ENCODE measurements at places on chromosomes 13 and 19.

DNA sequence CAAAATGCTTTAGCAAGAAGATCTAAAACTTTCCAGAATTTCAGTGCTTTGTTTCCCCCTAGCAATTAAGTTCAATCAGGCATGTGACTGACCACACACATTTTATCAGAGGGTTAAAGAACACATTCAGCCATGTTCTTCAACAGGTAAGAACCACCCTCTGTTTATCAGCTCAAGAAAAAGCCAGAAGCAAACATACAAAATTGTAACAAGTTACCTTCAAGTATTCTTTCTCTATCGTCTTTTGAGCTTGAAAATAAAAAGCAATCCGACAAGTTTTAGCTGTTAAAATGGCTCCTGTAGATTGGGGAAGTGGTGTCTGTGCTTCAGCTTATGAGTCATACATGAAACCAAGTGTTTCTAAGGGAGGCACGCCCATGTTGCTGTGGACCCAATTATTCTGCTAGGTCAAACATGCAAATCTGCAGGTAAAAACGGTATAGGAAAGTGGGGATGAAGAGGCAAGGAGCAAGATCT, at the start of gene ELF1:
Gene ELF1 (minus strand): TSS at position 306 of the 477 bp plus-strand sequence. CDS start 37,262 bp downstream, outside the sequence.
- DNase-seq: peak; percentile 18

- DNase-seq: no peak
These were observed 196.8 kb downstream of the KLF12 start for GRCh38 chr13:73937441-73937840.

- DNase-seq: no peak
These were observed 3.1 kb downstream of the MAST3 start for GRCh38 chr19:18100710-18101109.

GRCh38 chr19:51365211-51365964, 800 bp downstream of the ETFB start:
- no peak for DNase-seq

DNA sequence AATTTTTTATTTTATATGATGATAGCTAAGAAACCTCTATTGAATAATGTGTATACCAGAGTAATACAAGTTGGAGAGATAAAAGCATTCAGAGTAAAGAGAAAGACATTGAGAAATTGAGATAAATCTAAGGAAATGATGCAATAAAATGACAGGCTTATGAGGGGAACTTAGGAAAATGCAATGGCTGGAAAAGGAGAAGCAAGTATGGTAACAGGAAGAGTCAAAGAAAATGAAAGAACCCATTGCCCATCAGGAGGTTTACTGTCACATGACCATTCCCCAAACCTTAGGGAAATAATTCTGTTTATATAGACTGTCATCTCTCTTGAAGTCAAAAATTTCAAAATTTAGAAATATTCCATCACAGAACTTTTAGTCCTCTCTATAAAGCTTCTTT, 808.0 kb upstream of the PRR20A start:
- DNase-seq: no peak

GRCh38 chr19:57886046-57886445, 2.8 kb downstream of the ZNF814 start:
- no peak for DNase-seq

DNA sequence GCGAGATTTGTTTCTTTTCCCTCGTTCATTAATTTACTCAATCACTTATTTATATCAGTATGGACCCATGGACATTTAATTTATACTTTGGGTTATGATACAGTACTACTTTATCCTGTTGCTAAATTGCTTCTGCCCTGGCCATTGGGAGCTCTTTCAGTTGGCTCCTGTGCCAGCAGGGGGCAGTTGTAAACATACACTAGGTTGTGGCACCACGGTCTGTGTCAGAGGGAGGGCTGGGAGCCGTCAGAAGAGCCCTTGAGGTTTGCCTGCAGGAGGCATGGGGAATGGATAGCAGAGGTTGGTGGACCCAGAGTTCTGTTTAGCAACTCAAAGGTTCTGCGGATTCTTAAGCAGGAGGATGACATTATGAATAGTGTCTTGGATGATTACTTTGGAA, 94.3 kb downstream of the ERCC5 start:
- DNase-seq: no peak

DNA sequence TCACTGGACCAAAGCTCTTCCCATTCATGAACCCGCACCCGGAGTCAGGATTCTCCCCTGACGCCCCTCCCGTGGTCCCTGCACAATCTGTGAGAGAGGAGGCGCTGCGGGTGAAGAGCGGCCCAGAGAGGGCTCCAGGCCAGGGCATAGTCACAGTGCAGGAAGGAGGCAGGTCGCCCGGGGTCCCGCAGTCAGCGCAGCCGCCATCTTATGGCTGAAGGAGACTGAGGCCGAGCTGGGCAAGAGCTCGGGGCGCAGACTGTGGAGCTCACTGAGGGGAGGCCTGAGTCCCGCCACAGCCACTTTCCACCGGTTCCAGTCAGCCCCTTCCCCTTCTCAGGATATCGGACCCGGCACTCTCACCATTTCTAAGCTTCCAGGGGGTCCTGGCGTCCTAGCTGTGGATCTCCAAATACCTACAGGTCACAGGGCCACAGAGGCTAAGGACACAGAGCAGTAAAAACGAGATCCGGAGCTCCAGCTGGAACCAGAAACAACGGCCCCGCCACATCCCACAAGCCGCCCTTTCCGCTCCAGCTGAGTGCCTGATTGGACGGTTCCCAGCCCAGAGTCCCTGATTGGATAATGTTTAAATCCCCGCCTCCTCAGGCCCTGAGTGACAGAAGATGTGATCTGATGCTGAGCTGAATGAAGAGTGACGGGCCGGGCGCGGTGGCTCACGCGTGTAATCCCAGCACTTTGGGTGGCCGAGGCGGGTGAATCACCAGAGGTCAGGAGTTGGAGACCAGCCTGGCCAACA, at the start of gene ZNF99:
Gene ZNF99 (minus strand): TSS at position 501 of the 760 bp plus-strand sequence. CDS start 135 bp downstream, at position 366.
- no peak for DNase-seq

- peak; percentile 77 for DNase-seq
These were observed 3.5 kb downstream of the YJEFN3 start for GRCh38 chr19:19531951-19532805.

- DNase-seq: no peak
These were observed 549.0 kb downstream of the GPC6 start for GRCh38 chr13:93775507-93776108.

- DNase-seq: no peak
These were observed 10.4 kb downstream of the NUDT19 start for GRCh38 chr19:32702010-32702409.

GRCh38 chr13:86945584-86945983, 725.6 kb upstream of the SLITRK5 start:
- DNase-seq: no peak

DNA sequence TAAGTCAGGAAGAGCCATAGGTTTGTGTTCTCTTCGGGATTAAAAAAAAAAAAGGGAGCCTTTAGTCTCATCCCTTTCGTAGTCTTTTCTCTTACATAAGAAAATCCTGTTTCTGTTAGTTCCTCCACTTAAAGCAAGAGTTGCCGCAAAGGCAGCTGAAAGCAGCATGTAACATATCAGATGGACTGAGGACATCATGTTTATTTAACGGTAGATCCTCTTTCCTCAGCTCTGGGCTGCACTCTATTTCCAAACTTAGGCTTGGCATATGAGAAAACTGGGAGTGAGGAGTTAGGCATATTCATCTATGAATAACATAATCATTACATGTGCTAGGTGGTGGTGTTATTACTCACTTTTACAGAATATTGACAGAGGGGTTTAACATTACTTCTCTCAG, 391.2 kb downstream of the KLF12 start:
- DNase-seq: no peak

GRCh38 chr13:76762721-76763120, 123.5 kb downstream of the KCTD12 start:
- DNase-seq: no peak

DNA sequence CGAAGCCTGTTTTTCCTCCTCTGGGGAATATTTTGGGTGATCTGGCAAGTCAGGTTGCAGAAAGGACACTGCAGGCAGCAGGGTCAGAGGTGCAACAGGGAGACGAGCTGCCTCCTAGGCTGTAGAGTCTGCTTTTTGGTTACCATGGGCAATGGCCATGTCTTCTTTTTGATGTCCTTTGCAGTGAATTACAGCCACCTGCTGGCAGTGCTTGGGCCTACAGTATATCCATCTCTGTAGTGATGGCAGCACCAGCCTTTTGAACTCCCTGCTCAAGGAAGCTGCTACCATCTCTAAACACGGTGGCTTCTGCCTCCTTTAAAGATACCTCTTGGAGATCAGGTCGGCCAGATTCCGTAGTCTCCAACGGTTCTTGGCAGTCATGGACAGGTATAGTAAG, 73.9 kb downstream of the WTIP start:
- DNase-seq: no peak

GRCh38 chr19:37077501-37077933, 716 bp upstream of the ZNF420 start:
- no peak for DNase-seq

- no peak for DNase-seq
These were observed 616 bp downstream of the CDX2 start for GRCh38 chr13:27968316-27969081.

GRCh38 chr19:38216785-38217641, 7.0 kb downstream of the DPF1 start:
- no peak for DNase-seq

DNA sequence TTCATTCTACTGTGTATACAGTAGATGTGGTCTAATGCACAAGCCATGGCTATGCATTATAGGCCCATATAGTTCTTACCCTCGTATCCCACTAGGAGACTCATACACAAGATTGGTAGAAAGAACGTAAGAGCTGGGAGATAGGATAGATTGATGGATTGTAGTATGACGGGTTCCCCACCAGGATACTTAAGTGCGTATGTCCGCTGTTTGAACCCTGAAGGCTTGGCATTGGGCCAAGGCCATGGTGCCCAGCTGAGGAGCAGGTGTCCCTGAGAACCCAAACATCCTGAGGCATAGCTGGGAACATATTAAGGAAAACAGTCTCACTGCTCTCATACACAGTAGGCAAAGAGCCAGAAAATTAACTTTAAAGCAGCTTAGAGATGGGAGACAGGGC, 617.5 kb upstream of the KLF12 start:
- DNase-seq: no peak

DNA sequence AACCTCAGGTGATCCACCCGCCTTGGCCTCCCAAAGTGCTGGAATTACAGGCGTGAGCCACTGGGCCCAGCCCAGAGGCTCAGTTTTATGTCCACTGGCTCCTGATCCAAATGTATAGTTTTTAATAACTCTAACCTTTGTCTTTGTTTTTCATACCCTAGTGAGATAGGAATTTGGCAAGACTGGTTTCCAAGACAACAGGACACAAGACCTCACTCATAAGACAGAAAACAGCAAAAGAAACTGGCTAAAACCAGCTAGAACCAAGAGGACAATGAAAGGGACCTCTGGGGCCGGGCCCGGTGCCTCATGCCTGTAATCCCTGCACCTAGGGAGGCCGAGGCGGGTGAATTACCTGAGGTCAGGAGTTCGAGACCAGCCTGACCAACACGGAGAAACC, 27.6 kb downstream of the CPT1C start:
- DNase-seq: no peak

DNA sequence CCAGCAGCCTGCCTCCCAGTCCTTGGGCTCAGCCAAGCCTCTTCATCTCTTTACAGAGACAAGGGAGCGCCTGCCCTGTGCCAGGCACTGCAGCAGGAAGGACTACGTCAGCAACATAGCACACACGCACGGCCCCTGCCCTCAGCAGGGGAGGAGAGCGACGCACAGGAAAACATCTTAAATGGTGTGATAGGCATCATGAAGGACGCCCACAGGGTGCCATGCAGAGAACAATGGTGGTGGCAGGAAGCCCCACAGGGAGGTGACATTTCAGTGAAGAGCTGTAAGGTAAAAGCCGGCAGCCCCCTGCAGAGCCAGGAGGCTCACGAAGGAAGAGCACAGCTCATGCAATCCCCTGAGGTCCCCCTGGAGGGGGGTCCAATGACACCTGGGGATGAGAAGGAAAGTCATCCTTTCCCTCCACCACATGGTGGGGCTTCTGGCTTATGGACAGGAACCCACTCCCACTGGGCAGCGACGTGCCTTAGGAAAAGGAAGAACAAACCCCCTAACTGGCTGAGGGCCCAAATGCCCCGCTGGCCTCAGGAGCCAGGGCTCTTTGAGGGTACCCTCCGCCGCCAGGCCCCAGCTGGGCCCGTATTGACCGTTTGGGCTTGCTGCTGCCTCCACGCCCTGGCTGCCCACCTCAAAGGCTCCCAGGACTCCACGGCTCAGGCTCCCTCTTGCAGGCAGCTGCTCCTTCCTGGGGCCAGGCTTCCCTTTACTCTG, 37.3 kb upstream of the C13orf42 start:
- DNase-seq: no peak

- DNase-seq: no peak
These were observed 43.8 kb upstream of the DCUN1D2 start for GRCh38 chr13:113534236-113534860.

GRCh38 chr19:11337080-11337479, 2.4 kb downstream of the RAB3D start:
- DNase-seq: no peak

GRCh38 chr19:13119627-13120026, 1.6 kb downstream of the NACC1 start:
- no peak for DNase-seq

All from stimulated activated CD8-positive, alpha-beta memory T cell treated with anti-CD3 and anti-CD28 coated beads, Interleukin-2, amount 100 ng/mL, for 1 hour (primary cell).